Ureter (tissue), 1 donor: ENCODE measurements at places on chromosomes 16 and 17. TPM values are rescaled to one million over a fixed set of nuclear protein-coding genes. Genes with fewer than 3 reads are reported as not detected.

DNA sequence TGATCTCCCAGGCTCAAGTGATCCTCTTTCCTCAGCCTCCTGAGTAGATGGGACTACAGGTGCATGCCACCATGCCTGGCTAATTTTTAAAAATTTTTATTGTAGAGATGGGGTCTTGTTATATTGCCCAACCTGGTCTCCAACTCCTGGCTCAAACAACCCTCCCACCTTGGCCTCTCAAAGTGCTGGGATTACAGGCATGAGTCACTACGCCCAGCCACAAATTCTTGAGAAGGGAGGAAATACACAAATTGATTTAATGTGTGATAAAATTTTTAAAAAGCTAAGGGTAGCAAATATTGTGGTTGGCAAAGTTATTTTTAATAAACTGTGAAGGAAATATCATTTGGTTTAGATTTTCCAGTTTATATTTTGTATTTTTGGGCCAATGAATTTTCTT, 9.6 kb downstream of the ITGAD start:
- no peak for DNase-seq

DNA sequence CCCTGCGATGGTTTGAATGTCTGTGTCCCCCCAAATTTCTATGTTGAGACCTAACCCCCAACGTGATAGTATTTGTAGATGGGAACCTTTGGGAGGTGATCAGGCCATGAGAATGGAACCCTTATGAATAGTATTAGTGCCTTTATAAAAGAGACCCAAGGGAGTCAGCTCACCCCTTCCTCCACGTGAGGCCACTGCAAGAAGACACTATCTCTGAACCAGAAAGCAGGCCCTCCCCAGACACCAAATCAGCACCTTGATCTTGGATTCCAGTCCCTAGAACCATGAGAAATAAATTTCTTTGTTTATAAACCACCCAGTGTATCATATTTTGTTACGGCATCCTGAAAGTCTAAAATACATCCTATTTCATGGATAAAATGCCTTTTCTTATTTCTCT, 64.4 kb upstream of the LRRC37A3 start:
- no peak for DNase-seq

DNA sequence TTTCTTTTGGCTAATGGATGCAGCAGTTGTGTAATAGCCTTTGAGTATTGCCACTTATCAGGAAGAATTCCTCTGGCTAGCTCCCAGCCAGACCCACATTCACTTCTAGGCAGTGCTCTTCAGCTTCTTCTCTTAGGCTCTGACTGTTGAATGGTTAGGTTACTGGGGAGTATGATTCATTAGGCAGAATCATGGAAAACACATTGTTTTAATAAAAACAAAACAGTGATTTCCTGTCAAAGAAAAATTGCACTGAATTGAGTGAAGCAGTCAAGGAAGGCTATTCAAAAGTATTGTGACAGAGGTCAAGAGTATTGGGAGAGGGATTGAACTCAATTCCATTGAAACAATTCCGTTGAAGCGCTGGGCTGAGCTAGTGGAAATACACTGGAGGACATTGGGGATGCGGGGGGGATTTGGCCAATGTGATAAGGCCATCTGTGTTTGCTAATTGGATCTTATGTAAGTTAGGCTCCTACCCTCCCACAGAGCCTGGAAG, 68.0 kb downstream of the CNTNAP4 start:
- no peak for DNase-seq

- no peak for DNase-seq
These were observed 1.8 kb upstream of the JMJD8 start for GRCh38 chr16:685967-686366.

Gene FBXW10
- total RNA-seq: 1.1 TPM

DNA sequence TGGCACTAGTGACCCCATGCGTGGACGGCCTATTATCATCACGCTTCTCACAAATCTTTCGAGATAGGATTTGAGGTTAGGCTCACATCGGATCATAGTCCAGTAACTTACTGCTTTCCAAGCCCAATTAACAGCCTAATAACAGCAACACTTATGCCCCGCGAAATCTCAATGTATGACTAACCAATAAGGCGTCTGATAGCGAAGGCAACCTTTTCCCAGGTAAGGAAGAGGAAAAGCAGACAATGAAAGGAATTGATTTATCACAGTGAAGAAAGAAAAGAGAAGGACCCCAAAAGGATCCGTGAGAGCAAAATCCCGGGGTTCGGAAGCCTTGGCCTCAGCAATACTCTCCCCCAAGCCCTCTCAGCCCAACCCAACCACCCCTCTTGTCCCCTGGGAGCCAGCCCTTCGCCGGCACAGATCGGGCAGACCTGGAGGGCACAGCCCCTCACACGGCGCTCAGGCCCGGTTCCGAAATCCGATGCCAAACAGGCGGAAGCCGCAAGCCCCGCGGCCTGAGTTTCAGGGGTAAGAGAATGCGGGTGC, 534 bp downstream of the GPATCH8 start:
- peak; percentile 48 for DNase-seq

Gene KRT24
- 0.52 TPM for total RNA-seq

Gene PDXDC1
- 133 TPM for total RNA-seq
